ENCODE measurements at places on chromosomes 5 and 9.
A peak's percentile ranks its signal among the peaks of the same experiment; 100 is the strongest.

GRCh38 chr5:168291964-168292785 lies 730 bp downstream of the WWC1 start:
- DNase-seq, result no peak

- DNase-seq, result no peak
Observed at GRCh38 chr5:96312383-96312782, 120.7 kb downstream of the PCSK1 start.

- DNase-seq, result peak; percentile 80
Observed at GRCh38 chr5:53560506-53561191, at the start of gene NDUFS4. Gene NDUFS4 (plus strand): TSS chr5:53560639. CDS start chr5:53560663, 24 bp downstream.

GRCh38 chr5:54087436-54087835 lies 222.9 kb downstream of the ARL15 start:
- DNase-seq, result no peak

- no peak for DNase-seq
Observed at GRCh38 chr5:96150007-96150406, 188.4 kb upstream of the ELL2 start.

- DNase-seq, result no peak
Observed at GRCh38 chr9:15849871-15850270, 297.0 kb downstream of the CCDC171 start.

- no peak for DNase-seq
Observed at GRCh38 chr5:98997000-98997399, 68.2 kb upstream of the CHD1 start.

GRCh38 chr9:130630506-130631330 lies 33.7 kb upstream of the PRDM12 start:
- no peak for DNase-seq

GRCh38 chr9:105280691-105281090 lies 36.2 kb downstream of the SLC44A1 start:
- no peak for DNase-seq

DNA sequence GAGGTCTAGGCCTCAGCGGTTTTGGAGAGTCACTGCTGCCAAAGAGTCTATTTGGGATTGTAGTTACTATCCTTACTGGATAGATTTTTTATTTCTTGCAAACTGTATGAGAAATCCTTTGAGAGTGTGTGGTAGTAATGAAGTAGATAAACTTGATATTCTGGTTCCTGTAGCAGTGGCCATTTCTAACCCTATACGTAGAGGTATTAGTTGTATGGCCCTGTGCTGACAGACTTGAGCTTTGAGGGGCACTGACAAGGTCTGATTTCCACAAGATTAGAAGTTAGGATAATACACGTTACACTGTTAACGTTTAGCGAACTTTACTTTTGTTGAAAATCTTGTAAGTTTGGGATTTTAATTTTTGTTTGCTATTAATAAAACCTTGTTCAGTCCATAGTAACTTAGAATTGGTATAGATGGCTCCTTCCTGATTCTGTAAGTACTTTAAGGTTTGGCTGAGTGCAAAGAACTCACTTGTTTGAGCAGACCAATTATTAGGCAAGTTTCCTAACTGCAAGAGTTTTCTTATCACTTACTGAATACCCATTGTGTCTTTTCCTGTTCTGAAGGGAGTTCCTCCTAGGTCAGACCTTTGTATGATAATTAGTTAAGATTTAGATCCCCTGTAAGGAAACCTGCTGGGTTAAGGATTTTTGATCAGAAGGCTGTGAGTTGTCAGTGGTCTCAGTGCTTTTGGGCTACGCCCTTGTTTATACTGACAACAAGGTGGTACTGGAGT lies 31.4 kb downstream of the GCNT1 start:
- DNase-seq, result no peak

DNA sequence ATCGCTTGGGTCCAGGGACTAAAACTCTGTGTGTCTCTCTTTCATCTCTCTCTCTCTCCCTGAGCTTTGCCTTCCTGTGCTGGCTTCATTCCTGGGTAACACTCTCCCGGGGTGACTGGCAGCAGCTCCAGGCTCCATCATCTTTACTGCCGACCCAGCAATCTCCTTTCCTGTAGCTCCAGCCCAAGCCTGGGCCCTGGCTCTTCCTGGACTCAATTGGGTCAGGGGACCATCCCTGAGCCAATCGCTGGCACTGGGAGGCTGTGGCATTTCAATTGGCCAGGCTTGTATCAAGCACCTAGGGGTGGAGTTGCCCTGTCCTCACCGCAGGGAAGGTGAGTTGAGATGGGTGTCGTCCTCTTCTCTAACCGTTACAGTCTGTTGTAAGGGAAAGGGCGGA lies 31.9 kb downstream of the FAM240B start:
- no peak for DNase-seq

DNA sequence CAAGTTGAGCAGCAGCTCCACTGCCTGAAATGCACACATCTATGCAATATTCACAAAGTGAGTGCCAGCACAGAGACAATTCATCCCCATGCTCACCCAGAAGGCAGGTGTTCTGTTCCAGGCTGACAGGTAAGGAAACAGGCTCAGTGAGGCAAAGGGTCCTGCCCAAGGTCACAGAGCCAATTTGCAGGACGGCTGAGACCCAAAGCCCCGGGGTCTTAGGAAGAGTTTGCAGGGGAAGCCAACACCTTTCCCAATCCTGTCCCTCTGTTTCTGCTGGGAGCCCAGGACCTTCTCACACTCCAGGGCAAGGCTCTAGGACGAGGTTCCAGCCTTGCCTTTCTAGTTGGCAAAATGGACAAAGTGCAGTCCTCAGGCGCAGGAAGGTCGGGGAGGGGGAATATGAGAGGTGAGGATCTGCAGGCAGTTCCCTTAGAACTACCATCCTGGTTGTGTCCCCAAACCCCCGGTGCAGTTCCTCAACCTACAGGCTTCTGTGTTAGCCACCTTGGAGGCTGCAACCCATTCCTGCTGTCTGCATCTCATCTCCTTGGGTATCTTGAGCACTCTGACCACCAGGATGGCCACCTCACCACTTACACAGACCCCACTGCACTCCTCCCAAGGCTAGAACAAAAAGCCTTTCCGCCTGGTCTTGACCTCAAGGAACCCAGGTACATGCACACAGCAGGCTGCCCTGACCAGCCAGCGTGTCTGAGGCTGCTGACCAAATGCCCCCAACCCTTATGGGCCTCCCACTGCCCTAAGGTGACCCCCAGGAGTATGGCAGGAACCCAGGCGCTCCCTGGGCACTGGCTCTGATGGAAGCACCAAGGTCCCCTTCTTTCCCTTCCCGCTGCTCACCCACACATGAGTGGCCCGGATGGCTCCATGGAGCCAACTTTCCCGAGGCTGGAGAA lies 1.9 kb upstream of the BRD3 start:
- DNase-seq, result no peak

GRCh38 chr5:174732036-174733020 lies 7.9 kb downstream of the MSX2 start:
- DNase-seq, result no peak

- peak; percentile 61 for DNase-seq
Observed at GRCh38 chr9:129070696-129071525, 10.0 kb upstream of the DOLPP1 start.

DNA sequence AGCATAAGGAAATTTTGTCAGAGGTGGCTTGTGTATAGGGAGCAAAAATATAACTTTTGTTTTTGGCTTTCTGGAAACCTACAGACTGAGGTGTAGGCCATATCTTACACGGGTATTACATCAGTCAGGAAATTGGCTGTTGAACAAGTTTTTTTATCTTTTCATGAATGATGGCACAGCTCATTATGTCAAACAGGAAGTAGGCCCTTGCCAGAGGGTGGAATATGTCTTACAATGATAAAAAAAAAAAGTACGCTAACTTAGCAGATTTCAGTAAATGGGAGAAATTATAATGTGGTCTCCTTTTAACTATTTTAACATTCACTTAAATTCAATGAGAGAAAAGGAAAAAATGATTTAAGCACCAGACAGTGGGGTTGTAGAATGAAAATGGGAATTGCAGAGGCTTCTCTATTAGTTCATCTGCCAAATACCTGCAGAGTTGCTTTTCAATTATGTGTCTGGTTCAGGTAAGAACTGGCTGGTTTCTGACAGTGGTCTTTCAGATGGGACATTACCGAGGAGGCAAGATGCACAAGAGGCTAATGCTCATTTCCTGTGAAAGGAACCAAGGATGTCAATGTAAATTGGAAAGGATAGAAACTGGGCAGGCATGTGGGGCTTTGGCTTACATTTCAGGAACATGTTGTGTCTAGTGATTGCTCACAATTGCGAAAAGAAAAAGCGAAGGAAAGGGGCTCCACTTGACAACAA lies 169.9 kb downstream of the NNT start:
- DNase-seq, result peak; percentile 54

DNA sequence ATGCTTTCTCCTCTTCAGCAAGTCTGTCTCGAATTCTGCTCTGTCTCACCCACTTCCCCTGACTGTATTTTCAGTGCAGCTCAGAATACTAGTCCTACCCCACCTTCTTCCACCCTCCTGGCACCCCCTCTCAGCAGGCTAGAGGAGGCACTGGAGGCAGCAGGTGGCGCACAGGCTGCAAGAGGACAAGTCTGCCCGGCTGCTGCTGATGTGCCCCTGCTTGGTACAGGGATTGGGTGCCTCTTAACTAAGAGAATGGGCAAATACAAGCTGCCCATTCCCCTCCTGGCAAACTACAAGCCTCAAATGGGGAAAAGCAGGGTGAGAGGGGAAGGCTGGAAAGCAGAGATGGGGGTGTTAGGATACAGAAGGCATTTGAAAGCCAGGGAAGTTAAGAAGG lies 5.1 kb downstream of the TLN1 start:
- DNase-seq, result peak; percentile 58

GRCh38 chr5:163571744-163572143 lies 66.3 kb downstream of the MAT2B start:
- DNase-seq, result no peak

DNA sequence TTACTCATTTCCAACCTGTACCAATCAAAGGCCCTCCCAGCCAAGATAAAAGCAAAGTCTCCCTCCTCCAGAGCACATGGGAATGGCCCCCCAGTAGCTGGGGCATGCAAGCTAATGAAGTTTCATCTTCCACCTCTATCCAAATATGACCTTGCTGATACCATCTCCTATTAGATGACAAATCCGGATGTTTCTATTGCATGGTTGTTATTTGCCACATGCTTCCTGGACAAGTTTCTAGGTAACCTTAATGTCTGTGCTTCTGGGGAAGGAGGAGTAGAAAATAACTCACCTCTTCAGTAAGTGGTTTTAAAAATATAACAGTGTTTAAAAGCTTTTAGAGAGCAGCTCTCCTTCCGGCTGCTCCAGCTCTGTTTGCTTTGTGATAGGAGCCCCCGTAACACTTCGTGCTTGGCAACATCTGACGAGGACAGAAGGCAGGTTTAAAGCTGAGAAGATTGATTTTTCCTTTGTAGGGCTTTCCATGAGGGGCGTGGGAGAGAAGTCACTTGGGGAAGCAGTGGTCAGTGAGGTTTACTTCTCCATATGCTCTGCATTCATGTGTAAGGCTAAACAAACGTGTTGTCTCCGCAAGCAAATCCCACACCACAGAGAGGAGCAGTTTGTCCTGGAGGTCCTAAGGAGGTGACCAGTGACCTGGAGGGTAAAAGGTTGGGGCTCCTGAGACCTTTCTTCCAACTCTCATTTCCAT lies 40.3 kb upstream of the GLRX start:
- DNase-seq, result no peak

- DNase-seq, result no peak
Observed at GRCh38 chr5:108801776-108802175, 54.1 kb downstream of the FER start.

DNA sequence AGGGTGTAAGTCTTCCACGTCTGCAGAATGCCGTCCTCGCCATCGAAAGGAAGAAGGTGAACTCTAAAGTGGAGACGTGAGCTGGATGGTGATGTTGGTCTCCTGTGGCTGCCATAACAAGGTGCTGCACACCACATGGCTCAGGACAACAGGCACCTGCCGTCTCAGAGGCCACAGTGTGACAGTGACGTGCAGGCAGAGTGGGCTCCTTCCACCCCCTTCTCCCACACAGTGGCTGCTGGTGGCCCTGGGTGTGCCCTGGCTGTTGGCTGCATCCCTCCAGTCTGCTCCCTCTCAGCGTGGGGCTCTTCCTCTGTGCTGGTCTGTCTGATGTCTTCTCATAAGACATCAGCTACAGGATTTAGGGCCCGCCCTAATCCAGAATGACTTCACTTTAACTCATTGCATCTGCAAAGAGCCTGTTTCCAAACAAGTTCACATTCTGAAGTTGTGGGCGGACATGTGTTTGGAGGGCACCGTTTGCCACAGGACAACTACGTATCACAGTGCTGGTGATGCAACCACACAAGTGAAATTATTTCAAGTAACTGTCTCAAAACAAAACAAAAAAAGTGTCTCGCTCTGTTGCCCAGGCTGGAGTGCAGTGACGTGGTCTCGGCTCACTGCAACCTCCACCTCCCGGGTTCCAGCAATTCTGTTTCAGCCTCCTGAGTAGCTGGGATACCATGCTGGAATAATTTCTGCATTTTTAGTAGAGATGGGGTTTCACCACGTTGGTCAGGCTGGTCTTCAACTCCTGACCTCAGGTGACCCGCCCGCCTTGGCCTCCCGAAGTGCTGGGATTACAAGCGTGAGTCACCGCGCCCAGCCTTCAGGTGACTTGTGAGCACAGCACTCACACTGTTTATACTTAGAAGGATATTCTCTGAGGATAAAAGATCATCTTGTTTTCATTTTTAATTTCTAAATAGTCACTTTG lies 31.2 kb upstream of the CLPTM1L start:
- no peak for DNase-seq

- no peak for DNase-seq
Observed at GRCh38 chr5:174751154-174752000, 27.0 kb downstream of the MSX2 start.

GRCh38 chr5:93635991-93636390 lies 53.0 kb downstream of the NR2F1 start:
- no peak for DNase-seq

DNA sequence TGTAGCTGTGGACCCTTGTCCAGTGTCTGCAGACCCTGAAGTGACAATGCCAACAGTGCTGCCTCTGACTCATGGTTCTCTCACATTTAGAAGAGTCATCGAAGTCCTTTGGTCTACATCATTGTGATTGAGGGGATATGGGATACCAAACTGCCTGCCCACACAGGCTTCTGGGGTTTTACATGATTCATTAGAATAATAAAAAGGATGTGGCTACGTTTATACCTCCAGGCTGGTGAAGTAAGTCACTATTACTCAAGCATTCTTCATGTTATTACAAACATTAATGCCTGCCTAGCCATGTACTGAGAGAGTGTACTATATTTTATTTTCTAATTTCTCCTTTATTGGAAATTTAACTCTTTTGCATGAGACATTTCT lies 365.7 kb downstream of the SPATA31D1 start:
- no peak for DNase-seq

DNA sequence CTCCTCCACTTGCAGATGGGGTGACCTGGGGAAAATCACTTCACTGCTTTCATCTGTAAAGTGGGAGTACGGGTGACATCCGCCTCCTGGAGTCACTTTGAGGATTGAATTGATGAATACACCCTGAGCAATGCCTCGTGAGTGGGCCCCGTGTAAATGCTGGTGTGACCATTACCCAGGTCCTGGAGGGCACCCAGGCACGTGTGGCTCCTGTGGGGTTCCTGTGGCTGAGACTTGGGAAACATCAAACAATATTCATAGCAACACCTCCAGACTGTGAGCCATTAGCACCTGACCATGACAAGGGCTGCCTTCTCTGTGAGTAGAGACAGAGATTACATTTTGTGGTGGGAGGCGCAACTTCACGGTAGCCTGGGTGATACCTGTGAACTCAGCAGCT lies 11.4 kb downstream of the MRPL36 start:
- DNase-seq, result no peak

- DNase-seq, result no peak
Observed at GRCh38 chr5:178241231-178241663, 8.6 kb upstream of the PHYKPL start.

GRCh38 chr9:131791542-131792254 lies 51.8 kb upstream of the RAPGEF1 start:
- no peak for DNase-seq
